Left kidney (tissue), 8 donors: ENCODE measurements at places on chromosomes 3 and 15.

GRCh38 chr15:53802672-53803071, 43.2 kb upstream of the WDR72 start:
- no peak for DNase-seq

- DNase-seq = no peak
Observed at GRCh38 chr3:25362118-25362517, 65.9 kb upstream of the RARB start.

- DNase-seq = no peak
Observed at GRCh38 chr3:59555593-59556315, 505.9 kb upstream of the CFAP20DC start.

GRCh38 chr3:71462586-71462985, 120.9 kb downstream of the FOXP1 start:
- no peak for DNase-seq

- no peak for DNase-seq
Observed at GRCh38 chr3:10280571-10280970, 12.2 kb downstream of the GHRL start.

GRCh38 chr3:183295211-183295610, 42.2 kb downstream of the B3GNT5 start:
- no peak for DNase-seq

DNA sequence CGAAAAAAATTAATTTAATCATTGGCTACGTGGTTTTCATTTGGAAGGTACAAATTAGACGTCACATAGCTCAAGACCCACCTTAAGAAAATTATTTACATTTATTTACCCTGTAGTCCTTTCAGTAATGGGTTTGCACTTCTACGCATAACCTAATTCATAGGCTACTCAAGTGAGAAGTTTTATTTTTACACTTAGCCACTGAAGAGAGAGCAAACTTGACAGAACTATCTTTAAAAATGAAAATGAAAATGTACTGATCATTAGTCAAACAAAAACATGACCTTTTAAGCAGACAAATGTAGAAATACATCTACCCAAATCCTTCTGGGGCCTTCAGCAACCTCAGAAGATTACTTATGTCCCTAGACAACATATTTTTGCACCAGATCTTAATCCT, 269.4 kb upstream of the TTC14 start:
- no peak for DNase-seq

DNA sequence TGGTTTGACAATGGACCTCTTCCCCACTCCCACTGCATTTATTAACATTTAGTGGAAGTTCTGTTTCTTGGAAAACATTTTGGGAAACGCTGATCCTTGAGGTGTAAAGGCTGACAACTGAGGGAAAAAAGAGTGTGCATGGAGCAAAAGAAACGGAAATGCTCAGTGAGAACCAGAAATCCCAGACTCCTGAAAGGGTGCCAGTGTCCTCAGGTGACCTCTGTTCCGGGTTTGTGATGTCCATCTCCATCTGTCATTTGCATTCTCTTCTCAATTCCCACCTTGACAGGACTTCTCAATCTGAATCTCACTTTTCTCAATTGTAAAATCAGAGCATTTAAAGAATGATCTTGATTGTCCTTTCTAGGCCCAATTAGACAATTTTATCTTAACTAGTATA, 71.1 kb upstream of the FAM3D start:
- DNase-seq = no peak

GRCh38 chr3:104855702-104856101, 511.0 kb upstream of the ALCAM start:
- DNase-seq = no peak

GRCh38 chr3:179269152-179269707, 18.3 kb upstream of the KCNMB3 start:
- DNase-seq = no peak

DNA sequence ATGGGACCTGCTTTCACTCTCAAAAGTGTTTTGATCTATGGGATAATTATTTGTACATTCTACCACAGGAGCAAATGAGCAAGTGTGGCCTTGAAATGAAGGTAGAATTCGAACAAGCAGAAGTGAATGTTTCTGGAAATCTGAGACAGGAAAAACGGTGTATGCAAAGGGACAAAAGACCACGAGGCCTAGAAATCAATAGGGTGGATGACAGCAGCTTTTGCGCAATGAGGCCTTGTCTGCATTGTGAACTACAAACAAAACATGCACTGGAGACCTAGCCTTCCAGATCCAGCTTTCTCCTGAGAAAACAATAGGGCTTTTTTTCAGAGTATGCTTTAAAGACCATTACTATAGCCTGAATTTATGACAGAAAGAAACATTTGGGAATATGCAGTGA, 1137.0 kb downstream of the ROBO2 start:
- no peak for DNase-seq

GRCh38 chr3:64095802-64096201, 72.5 kb upstream of the PSMD6 start:
- no peak for DNase-seq

- DNase-seq = peak; percentile 87
Observed at GRCh38 chr3:102229062-102229655, 205.7 kb upstream of the ZPLD1 start.

DNA sequence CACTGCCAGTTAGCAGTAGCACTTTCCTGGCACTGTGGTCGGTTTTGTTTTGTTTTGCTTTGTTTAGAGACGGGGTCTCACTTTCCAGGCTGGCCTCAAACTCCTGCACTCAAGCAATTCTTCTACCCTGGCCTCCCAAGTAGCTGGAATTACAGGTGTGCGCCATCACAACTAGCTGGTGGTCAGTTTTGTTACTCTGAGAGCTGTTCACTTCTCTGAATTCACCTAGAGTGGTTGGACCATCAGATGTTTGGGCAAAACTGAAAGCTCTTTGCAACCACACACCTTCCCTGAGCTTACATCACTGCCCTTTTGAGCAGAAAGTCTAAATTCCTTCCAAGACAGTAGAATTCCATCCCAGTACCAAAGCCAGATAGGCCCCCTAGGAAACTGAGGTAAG, 22.6 kb downstream of the CLDN18 start:
- no peak for DNase-seq

DNA sequence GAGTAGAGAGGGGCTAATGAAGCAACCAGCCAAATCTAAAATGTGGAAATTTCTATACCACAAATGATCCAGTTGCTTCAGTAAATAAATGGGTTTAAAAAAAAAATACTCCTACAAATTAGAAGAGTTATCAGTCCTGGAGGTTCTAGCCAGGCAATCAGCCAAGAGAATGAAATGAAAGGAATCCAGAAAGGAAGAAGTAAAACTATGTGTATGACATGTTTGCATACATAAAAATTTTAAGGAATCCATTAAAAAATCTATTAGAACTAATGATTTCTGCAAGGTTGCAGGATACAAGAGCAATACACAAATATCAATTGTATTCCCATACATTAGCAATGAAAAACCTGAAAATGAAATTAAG, 9.6 kb downstream of the MESP2 start:
- DNase-seq = no peak

DNA sequence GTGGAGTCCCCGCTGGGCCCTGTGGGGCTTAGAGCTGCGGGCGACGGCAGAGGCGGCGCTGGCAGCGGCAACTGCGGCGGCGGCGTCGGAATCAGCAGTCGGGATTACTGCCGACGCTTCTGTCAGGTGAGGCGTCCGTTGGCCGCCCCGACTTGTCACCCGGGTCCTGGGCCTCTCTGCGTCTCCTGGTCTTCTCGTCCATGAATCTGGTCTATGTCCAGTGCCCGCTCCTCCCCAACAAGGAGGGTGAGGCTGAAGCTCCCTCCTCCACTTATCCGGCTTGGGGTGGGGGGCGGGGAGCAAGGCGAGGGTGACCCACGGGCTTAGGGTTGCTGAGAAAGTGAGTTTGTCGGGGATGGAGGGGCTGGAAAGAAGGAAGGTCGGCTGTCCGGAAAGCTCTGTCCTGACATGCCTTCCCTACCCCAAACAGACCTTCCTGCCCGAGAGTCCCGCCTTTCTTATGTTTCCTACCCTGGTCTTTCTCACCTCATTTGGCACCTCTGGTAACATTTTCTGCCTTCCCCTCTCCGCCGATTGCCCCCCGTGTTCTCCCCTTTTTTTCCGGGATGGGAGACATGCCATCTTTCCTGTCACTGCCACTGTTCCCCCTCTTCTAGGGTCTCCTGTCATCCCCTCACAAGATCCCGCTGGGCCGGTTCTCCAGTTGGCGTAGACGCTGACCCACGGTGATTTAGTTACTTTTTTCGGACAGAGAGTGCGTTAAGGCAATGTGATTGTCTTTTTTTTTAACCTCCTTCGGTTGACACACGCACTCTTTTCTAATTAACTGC, 520 bp downstream of the ZNF654 start:
- peak; percentile 25 for DNase-seq

DNA sequence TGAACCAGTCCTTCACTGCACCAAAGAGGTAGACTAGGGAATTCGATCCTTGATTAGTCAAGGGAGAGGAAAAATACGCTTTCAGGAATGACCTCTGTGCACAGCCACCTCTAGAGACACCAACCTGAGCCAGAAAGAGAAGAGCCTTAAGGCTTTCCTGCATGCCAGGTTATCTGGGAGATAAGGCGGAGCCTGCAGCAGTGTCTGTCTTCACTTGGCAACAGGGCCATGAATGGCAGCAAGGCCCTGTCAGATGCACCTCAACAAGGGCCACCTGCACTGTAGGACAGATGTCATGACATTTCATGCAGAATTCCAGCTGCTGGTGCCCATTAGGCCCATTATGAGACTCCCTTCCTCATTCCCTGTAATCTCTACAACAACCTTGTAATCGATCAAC, 88.1 kb downstream of the MEX3B start:
- no peak for DNase-seq

- DNase-seq = no peak
Observed at GRCh38 chr15:70180186-70180875, 82.6 kb upstream of the TLE3 start.

DNA sequence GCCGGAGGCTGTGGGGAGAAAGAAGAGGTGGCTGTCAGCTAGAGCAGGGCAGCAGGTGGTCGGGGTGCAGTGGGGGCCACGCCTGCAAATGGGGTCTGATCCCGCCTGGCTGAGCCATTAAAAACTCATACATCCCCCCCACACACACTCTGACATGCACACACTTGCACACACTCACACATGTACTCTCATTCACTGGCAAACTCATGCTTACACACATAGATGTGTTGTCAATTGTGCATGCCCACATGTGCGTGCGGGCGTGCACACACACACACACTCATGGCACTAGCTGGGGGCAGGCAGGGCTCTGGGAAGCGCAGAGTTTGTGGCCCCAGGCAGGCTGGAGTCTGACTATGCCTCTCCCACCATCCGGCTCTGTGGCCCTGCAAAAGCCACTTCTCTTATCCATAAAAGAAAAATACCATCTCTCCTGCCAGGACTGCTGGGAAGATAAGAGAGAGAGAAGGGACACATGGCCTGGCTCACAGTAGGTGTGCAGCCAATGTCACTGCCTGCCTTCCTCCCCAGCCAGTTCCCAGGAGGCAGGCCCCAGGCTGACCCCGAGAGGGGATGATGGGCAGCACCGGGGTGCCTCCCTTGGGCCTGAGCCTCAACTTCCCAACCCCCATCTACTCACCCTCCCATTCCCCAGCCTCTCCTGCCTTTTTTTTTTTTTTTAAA, 163.5 kb upstream of the LINGO1 start:
- no peak for DNase-seq

DNA sequence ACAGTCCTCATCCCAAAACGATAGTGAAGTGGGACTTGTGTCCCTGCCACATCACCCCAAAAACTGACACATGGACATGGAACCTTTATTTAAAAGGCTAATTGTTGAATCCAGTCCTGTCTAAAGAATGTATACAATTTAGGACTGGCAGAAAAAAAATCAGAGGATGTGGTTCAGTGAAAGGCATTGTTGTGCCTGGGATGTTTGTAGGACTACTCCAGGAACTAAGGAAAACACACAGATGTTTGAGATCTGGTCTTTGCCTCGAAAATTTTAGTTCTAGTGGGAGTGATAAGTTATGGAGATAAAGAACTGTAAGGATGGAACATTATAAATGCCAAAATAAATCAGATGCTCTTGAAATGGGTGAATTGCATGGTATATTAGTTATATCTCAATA, 27.2 kb downstream of the VGLL4 start:
- no peak for DNase-seq

DNA sequence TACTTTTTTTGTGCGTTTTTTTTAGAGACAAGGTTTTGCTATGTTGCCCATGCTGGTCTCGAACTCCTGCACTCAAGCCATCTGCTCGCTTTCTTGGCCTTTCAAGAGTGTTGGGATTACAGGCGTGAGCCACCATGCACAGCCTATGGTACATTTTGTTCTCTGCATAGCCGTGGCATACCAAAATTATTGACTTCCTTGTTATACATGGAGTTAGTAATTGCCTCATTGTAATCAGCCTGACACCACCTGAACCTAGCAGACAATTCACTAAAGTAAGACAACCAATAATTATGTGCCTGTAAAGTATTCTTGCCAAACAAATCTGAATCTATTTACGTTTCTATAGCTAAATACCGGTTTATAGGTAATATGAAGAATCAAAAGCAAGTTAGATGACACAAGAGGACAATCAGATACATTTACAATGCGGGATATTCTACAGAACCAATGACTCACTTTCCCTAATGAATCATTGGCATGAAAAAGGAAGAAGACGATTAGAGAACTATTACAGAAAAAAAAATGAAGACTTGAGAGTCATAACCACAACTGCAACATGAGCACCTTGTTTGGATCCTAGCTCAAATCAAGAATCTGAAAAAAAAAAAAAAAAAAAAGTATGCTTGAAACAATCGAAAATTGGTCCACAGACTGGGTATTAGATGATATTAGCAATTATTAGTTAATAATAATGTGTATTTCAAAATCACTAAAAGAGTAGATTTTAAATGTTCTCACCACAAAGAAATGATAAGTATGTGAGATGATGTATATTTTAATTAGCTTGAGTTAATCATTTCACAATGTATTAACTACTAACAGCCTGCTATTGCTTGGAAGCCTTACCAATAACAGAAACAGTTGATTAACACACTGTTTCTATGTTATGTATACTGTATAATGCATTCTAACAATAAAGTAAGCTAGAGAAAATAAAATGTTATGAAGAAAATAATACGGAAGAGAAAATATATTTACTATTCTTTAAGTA, 7.1 kb downstream of the GUCA1C start:
- DNase-seq = no peak

GRCh38 chr3:43867436-43868072, 176.8 kb downstream of the ABHD5 start:
- DNase-seq = no peak

DNA sequence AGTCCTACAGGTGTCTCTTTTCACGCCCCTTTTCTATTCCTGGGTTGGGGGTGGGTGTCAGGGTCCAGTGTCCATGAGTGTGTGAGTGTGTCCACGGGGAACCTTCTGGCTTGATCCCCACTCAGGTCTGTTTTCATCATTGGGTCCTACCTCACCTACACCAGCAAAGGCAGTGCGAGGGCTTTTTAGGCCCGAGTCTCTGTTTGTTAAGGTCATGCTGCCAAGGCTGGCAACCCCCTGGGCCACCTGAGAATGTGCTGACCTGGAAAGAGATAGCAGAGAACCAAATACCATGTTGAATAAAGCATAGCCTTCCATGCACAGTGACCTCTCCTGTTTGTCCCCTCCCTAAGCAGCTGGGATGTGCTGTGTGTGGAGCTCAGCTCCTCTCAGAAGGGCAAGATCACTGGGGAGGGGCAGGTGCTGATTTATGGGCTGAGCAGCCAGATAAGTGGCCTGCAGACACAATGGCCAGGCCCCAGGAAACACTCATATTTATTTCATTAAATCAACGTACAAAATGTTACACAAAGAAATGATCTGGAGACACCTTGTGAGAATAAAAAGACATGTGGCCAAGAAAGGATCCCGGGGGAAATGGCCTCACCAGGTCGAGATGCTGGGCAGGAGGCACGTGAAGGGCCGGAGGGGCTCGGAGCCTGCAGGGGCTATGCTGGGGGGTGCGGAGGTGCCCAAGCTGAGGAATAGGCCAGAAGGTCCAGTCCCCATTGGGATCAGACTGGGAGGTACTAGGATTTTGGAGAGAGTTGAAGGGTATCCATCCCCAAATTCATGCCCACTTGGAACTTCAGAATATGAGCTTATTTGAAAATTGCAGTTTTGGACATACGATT, 36.1 kb downstream of the RAB6B start:
- no peak for DNase-seq
